ENCODE measurements at places on chromosomes 16 and 17.

DNA sequence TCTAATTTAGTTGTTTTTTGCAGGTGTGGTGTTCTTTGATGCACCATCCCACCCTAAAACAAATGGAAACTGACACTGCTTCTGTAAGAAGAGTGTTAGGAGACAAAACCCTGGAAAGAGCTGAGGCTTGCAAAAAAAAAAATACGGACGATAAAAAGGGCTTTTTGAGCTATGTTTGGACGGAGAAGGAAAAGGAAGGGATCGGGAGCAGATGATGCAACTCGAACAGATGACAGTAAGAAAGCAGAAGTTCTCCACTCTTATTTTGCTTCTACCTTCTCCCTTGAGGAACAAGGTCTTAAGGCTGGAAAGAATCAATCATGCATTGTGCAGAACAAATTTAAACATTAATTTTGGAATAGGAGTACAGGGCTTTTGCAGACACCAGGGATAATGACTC, 136.7 kb downstream of the MAF start:
- DNase-seq = no peak

DNA sequence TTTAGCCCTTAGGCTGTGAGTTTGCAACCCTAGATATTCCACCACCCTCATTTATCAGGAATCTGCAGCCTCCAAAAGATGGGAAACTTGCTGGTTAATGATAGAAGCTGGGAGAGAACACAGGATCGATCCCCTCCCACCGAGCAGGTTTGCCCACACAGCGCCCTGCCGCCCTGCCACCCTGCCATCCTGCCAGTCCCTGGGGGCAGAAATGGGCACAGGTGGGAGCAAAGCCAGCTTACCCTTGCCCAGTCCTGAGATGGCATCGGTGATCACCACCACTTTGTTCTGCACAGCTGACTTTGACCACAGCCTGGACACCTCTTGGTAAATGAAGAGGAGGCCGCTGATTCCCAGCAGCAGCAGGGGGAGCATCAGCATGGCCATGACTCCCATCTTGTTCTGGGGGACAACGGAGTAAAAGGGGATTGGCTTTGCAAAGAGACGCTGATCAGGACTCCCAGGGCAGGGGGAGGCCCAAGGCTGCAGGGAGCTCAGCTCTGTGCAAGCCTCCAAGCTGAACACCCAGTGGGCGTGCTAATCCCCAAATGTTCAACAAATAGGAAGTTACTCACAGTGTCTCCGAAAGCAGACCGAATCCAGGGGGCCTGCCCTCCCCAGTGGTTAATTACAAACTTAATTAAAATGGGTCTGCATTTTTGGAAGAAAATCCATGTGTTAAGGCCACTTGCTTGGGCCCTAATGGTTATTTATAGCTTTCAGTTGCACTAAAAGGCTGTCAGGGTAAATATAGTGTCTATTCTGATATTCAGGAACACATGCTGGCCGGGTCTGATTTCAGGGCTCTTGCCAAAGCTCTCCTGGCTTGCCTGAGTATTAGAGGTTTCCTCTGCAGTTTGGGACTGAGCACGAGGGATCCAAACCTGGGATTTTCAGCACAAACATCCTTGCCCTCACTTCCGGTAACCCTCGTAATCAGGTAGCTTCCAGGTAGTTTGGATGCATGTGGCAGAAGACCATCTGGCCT, at the start of gene DHRS7C:
Gene DHRS7C (minus strand): TSS at position 704 of the 988 bp plus-strand sequence. CDS start 308 bp downstream, at position 396.
- DNase-seq = no peak

GRCh38 chr17:77555741-77556291, 402.7 kb upstream of the TNRC6C start:
- no peak for DNase-seq

- no peak for DNase-seq
Observed at GRCh38 chr16:49332589-49333258, 40.9 kb upstream of the C16orf78 start.

GRCh38 chr17:43176119-43176570, 5.1 kb downstream of the NBR1 start:
- DNase-seq = no peak

DNA sequence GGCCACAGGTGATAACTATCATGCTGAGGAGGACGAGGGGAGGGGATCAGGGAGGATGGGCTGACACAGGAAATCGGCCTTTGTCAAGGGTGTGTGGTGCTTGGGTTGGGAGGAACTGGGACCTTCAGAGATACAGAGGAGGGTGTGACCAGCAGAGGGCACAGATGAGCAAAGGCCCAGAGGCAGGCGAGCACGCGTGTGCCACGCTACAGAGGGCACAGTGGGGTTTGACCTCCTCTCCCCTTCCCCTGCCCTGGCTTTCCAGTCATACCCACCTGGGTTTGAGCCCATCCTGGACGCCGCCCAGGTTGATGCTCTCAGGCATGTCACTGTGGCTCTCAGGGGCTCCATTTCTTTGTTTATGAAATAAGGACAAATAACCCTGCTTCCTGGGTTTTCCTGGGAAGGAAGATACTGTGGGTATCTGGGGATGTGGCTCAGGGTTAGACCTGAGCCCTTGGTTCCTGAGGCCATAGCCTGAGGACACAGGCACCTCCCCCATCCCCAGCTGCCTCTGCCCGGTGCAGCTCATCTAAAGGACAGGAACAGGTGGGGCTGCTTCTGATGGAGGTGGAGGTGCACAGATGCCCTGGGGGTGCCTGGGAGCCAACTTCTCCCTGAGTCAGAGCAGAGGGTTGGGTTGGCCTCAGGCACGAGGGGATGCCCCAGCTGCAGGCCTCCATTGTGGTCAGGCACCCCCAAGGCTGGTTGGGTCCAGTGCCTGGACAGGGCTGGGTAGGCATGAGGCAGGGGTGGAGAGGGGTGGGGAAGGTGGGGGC, 51.8 kb downstream of the BEAN1 start:
- peak; percentile 74 for DNase-seq

- no peak for DNase-seq
Observed at GRCh38 chr17:63626551-63627180, 4.4 kb downstream of the MAP3K3 start.

GRCh38 chr16:23323224-23324030, 21.3 kb downstream of the SCNN1B start:
- DNase-seq = no peak

GRCh38 chr16:21001262-21001661, 100.7 kb downstream of the LYRM1 start:
- DNase-seq = no peak

- DNase-seq = no peak
Observed at GRCh38 chr17:62967205-62967529, 1.1 kb downstream of the TANC2 start.

DNA sequence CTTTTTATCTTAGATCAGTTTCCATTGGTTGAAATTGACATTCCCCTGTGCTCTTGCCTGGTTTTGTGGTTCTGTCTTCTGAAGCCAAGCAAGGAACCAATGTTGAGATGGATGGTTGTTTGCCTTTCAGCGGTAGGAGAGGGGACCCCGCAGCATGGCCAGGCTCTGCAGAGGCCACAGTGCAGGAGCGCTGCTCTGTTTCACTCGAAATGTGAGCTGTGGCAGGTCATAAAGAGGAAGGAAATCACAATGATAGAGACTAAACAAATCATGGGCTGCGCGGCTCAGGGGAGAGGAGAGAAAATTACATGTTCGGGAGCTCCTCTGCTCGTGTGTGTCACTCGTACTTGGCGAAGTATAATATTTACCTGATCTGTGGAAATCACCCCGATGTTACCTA, 148.2 kb downstream of the SNX29 start:
- DNase-seq = no peak

DNA sequence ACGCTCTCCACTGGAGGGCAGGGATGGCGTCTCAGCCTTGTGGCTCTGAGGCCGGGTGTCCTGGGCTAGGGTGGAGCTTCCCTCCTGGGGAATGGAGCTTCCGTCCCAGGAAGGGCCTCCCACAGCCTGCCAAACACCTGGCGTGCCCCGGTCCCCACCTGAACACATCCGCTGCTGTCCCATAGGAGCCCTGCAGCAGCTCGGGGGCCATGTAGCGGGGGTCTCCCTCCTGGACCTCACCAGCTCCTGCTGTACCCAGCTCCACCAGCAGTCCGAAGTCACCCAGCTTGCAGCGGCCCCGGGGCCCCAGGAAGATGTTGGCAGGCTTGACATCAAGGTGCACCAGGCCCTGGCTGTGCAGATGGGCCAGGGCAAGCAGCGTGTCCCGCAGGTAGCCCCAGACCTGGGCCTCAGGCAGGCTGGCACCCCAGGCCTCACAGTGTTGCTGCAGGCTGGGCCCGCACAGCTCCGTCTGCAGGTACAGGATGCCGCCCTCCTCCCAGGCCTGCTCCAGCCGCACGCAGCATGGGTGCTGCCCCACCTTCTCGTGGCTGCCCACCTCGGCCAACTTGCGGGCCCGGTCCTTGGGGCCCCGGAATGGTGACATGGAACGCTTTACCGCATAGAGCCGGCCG, 5.0 kb downstream of the PKMYT1 start:
- DNase-seq = no peak

DNA sequence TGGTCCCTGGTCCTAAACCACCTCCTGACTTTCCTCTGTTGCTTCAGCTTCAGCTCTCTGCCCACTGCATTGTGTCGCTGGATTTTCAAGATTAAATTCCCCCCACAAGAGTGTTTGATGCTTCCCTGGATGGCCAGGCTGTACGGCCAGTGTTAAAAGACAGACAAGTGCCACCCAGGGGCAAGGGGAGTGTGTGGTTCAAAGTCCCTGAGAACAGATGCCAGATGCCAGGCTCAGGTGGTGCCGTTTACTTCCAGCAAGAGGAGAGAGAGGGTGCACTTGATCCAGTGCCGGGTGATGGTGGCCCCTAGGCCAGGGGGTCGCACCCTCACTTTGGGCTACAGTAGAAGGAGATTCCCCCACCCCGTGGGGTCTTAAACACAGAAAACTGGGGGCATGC, 109.2 kb downstream of the RPTOR start:
- no peak for DNase-seq

DNA sequence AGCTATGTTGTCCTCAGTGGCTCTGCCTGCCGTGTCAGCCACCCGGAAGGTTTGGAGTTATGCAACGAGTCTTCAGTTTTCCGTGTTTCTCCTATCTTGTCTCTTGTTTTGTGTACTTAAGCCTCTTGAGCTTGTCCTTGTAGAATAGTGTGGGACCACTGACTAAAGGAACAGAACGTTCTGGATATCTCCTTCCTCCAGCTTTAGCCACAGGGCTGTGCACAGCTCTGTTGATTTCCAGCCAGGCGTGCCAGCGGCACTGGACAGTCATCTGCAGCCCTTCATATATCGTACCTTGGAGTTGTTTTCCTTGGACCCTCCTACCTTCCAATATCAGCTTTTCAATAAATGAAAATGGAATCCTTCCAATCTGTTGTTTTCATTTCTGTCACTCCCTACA, 39.8 kb downstream of the TMEM11 start:
- DNase-seq = no peak

GRCh38 chr17:7830616-7831015, 3.4 kb upstream of the KDM6B start:
- no peak for DNase-seq

- DNase-seq = no peak
Observed at GRCh38 chr17:19010729-19011505, 6.4 kb upstream of the FAM83G start.

GRCh38 chr16:73998707-73999106, 297.9 kb upstream of the PSMD7 start:
- no peak for DNase-seq

DNA sequence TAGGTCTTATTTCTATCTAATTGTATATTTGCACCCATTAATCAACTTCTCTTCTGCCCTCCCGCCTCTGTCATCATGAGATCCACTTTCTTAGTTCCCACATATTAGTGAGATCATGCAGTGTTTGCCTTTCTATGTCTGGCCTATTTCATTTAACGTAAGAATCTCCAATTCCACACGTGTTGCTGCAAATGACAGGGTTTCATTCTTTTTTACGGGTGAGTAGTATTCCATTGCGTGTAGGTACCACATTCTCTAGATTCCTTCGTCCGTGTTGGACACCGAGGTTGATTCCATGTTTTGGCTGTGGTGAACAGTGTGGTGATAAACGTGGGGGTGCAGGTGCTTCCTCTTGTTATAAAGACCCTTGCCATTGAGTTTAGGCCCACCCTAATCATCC, 64.7 kb upstream of the GSE1 start:
- no peak for DNase-seq

- DNase-seq = no peak
Observed at GRCh38 chr17:64503821-64504768, 2.0 kb downstream of the DDX5 start.

DNA sequence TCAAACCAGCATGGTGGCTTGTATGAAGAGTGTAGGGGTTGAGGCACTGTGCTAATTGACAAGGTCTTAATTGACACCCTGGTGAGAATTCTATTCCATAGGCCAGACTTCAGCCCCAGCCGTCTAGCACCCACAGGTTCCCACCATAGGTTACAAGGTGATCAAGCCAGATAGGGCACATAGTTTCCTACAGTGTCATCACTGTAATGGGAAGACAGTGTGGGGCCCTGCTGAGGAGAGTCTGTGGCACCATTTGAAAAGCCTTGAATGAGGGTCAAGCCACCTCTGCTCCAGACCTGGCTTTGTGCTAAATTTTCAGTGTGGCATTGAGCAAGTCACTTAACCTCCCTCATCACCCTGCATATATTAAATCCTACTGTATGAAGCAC, 36.2 kb downstream of the YPEL2 start:
- no peak for DNase-seq

DNA sequence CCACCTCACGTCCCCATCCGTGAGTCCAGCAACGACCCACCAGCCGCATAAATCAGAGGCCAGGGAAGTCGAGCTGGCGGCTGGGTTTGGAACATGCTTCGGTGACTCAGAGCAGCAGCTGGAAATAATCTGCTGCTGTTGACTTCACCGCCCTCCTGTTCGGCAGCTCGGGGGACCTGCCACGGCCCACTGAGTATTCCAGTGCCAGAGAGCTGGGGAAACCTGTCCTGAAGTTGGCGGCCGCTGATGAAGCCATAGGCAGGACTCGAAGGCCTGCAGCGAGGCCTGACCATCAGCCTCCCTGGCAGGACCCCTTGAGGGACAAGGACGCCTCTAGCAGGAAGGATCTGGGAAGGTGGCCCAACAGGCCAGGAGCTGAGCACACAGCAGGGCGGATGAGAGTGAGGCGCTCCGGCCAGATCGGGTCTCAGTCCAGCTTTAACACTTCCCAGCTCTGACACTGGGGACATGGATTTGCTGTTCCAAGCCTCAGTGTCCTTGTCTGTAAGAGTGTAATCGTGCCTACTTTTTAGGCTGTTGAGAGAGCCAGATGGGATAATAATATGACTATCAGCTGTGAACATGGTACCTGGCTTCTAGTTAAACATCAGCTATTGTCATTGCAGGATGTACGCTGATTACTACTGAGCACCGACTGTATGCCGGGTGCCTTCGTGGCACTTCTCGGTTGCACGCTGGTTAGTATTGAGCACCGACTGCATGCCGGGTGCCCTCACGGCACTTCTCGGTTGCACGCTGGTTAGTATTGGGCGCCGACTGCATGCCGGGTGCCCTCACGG, 50.4 kb upstream of the CIBAR2 start:
- no peak for DNase-seq
